Globus pallidus (tissue), 1 donor: ENCODE measurements at places on chromosomes 11 and 22.

DNA sequence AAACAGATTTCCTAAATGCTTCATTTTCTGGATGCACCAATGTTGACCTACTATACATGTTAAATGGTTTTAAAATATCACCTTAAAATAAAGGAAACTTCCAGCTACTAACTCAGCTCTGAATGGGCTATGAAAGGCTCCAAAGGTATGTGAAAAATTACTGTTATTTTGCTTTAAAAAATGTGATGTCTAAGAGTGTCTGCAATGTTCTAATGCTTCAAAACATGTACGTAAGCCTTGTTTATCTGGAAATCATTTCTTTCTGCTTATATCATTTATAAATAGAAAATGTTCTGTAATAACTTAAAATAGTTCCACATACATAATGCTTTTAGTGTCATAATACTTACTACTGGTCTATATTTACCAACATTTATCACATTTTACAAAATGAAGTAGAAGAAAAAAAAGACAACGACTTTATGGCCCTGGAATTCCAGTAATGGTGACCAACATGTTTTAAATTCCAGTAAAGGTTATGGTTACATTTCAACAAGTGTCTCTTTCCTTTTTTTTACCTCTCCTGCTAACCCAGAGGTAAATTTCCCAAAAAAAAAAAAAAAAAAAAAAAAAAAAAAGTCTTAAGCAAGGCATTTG, 2.5 kb downstream of the BDNF start:
- DNase-seq, result no peak

DNA sequence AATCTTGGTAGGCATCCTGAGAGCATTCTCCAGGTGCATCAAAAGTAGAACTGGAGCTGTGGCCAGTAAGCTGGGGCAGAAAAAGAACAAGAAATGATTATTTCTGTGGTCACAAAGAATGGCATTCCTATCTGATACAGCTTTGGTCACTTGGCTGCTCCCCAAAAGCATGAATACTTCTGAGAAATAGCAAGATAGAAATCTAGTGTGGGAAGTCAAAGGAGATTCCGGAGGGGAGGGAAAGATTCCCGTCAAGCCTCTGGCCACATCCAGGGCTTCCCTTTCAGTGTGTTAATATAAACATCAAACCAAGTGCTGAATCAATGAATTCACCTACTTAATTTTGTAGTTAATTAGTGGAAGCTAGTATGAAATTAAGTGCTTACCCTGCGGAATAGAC, 1185.4 kb downstream of the LRRC4C start:
- no peak for DNase-seq

DNA sequence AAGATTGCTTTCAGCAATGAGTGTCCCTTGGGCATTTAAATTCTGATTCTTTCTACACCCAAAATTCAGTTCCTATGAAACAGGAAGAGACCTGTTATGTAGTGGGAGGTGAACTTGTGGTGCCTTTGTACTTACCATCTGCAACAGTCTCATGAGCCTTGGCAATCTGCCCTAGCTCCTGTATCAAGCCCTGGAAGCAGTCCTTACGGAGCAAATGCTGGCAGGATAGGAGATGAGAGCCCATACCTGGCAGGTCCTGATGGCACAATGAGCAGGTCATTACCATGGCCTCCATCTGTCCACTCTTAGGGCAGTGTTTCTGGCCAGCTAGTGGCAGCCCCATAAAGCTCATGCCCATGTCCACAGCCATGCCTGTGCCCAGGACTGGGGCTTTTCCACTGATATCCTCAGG, 10.8 kb downstream of the TRIM66 start:
- DNase-seq, result no peak

GRCh38 chr11:47243454-47243853, 5.2 kb downstream of the ACP2 start:
- DNase-seq, result no peak

DNA sequence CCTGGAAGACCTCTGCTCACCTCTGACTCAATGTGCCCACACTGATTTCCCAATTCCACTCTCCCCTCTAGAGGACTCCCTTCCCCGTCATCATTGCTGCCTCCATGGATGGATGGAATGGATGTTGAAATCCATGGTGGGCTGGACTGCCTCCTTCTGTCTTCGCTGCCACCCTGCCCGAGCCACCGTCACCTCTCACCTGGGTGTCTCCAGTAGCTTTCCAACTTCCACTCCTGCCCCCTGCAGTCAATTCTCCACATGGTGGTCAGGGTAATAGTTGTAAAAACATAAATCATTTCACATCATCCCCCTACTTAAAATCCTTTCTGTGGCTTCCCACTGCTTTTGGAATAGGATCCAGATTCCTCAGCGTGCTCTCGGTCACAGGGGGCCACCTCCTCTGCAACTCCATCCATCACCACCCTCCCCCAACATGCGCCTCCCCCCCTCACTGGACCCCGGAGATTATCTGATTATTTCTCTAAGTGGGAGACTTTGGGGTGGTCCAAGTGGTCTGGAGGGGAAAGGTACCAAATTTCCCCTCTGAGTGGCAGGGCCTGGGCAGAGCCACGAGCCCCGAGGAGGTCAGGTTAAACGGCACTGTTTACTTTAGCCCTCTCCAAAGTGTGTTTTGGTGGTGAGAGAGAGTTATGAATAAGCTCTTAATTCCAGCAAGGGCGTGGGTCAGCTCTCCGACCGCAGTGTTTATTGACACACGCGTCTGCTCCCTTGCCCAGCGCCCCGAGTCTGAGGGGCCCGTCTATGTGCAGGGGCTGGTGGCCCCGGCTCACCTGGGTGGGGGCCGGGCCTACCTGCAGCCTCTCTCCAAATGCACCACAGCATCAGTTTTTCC, 313.7 kb downstream of the MN1 start:
- DNase-seq, result no peak

GRCh38 chr11:63907808-63908530, 9.0 kb downstream of the RCOR2 start:
- DNase-seq, result no peak
